ENCODE measurements at places on chromosomes 3 and 15. TPM values are rescaled to one million over a fixed set of nuclear protein-coding genes. Genes with fewer than 3 reads are reported as not detected.

Gene COMMD2
- 51.2 TPM for total RNA-seq

Gene GRAMD1C
- total RNA-seq = 0.79 TPM

Gene MOBP
- total RNA-seq = 0.21 TPM

Gene LAMB2
- 264 TPM for total RNA-seq

Gene PARP6
- total RNA-seq = 117 TPM

Gene OXTR
- 0.63 TPM for total RNA-seq

Gene CHRD
- total RNA-seq = not detected

Gene TIMP4
- not detected for total RNA-seq

Gene EPB42
- total RNA-seq = not detected

Gene MUC13
- not detected for total RNA-seq

Gene MKRN3
- not detected for total RNA-seq

Gene IGSF11
- not detected for total RNA-seq

Gene DNAH12
- 0.47 TPM for total RNA-seq

Gene SOX14
- not detected for total RNA-seq

Gene ZNF80
- total RNA-seq = not detected

Gene STRC
- 1.0 TPM for total RNA-seq

Gene EXD1
- total RNA-seq = 0.37 TPM

Gene MITF
- total RNA-seq = 16.1 TPM

Gene PYGO1
- 5.1 TPM for total RNA-seq

Gene P2RY12
- not detected for total RNA-seq

Gene TMEM39A
- total RNA-seq = 87.1 TPM

Gene TUSC7
- not detected for total RNA-seq

Gene KNL1
- 7.9 TPM for total RNA-seq

Gene CPLX3
- total RNA-seq = not detected

Gene STOML1
- 12.0 TPM for total RNA-seq

Gene POPDC2
- total RNA-seq = 0.93 TPM

Gene CYP8B1
- total RNA-seq = not detected

Gene CRABP1
- total RNA-seq = not detected

Gene THRB
- total RNA-seq = 4.2 TPM

Gene CP
- total RNA-seq = not detected

Gene LRRK1
- total RNA-seq = 15.4 TPM

Gene AP3B2
- 6.1 TPM for total RNA-seq

Gene CRYGS
- 4.0 TPM for total RNA-seq

Gene DOCK3
- total RNA-seq = 0.34 TPM

Gene ARL6
- total RNA-seq = 4.7 TPM

Gene SNX22
- 0.16 TPM for total RNA-seq

Gene WWTR1
- total RNA-seq = 54.9 TPM

Gene ZMYND10
- total RNA-seq = 0.68 TPM

Gene TBC1D5
- total RNA-seq = 51.0 TPM

Gene ZDHHC19
- total RNA-seq = not detected

Gene TBC1D2B
- total RNA-seq = 21.6 TPM

Gene PPP4R2
- 86.3 TPM for total RNA-seq

Gene THBS1
- total RNA-seq = 393 TPM

Gene SNAP23
- 65.7 TPM for total RNA-seq

Gene HIGD2B
- total RNA-seq = not detected

Gene ADCY5
- total RNA-seq = not detected

Gene CAMKV
- total RNA-seq = not detected

Gene CKMT1B
- 19.0 TPM for total RNA-seq

Gene ZCWPW2
- 1.0 TPM for total RNA-seq

Gene ZNF148
- 37.2 TPM for total RNA-seq

Gene EFHB
- 1.5 TPM for total RNA-seq

Gene FBXO45
- total RNA-seq = 16.0 TPM

Gene GDPGP1
- 3.4 TPM for total RNA-seq

Gene CTDSPL
- total RNA-seq = 38.8 TPM

Gene GABRR3
- not detected for total RNA-seq
